ENCODE measurements at places on chromosomes 16 and 17.

GRCh38 chr16:2954656-2955381, 9.3 kb upstream of the KREMEN2 start:
- no peak for DNase-seq

- no peak for DNase-seq
Measured at GRCh38 chr17:66277191-66277590, 25.2 kb upstream of the PRKCA start.

DNA sequence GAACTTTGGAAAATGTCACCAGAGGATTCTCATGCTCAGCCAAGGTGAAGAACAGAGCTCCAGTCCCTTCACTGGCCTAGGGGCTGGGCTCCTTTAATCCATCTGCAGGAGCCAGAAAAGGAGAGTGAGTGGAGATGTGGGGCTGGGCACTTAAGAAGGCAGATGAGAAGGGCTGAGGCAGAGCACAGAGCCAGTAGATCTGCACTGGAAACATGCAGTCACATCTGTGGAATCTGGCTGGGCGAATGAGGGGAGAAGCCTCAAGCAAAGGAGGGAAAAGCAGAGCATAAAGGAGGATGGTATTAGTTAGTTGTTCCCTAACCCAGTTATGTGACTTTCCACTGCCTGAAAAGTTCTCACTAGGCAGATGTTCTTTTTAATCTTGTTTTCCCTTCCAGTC, 50.4 kb upstream of the BCAR1 start:
- no peak for DNase-seq

GRCh38 chr16:361872-362701, 8.3 kb downstream of the MRPL28 start:
- peak; percentile 35 for DNase-seq

- peak; percentile 68 for DNase-seq
Measured at GRCh38 chr17:2050300-2051060, 4.4 kb upstream of the HIC1 start.

- DNase-seq = no peak
Measured at GRCh38 chr17:50806141-50806643, 29.2 kb upstream of the WFIKKN2 start.

DNA sequence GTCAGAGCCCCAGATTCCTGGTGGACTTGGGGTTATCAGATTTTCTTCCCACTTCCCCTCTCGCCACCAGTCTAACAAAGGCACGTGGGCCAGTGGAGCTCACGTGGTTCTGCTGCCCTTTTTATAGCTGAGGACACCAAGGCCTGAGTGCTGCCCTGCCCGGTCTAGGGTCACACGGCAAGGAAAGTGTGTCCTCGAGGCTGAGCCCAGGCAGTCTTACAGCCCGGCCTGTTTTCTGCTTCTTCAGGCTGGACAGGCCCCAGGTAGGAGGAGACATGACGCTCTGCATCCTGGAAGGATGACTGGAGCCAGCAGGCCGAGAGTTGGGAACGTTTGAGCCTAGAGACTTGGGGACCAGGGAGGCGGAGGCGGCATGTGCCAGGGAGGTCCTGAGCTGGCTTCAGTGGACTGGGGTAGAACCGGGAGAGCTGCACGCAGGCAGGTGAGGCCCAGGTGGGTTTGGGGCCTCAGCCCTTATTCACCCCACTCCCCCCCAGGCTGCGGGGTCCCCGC, 3.5 kb downstream of the CTRB1 start:
- DNase-seq = no peak

DNA sequence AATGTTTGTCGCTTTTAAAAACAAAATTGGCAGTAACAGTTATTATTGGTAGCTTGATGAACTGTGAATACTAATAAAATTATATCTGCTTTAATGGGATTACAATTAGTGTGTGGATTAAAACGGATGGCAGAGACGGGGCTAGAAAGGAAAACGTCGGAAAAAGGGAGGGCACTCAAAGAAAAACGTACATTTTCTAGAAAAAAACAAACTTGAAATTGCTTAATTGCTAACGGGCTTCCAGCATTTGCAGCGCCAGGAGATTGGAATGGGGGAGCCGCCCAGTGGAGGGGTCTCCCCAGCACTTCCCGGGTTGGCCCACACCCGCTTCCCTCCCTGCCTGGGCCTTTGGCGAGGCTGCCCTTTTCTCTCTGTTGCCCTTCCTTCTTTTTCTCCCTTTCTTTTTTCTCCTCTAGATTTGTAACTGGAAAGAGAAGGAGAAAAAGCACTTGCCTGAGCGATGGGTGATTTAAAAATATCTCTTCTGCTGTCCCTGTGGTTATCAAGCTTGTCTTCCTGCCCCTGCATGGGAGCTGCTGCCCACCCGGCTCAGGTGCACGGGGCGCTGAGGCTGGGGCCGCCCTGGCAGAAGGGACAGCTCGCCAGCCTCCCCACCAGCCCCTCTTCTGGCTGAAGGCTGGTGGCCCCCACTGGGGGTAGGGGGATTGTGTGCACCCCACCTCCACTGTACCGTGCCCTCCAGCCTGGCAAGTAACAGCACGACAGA, 5.9 kb downstream of the BAHCC1 start:
- DNase-seq = no peak

DNA sequence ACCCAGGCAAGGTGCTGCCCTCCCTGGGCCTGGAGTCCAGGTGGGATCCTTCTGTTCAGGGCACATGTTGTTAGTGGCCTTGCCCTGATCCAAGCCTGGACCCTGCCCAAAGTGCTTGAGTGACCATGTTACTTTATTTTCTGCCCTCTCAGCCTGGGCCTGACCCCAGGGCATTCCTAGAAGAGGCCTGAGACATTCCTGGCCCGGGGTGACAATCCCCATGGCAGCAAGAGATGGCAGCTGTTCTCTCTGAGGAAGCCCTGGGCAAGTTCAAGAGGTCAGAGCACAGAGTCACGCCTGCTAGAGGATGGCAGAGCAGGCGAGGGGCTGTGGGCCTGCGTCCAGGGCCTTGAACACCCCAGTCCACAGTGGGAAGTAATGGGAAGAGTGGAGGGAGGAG, 5.0 kb downstream of the CDH16 start:
- DNase-seq = no peak

DNA sequence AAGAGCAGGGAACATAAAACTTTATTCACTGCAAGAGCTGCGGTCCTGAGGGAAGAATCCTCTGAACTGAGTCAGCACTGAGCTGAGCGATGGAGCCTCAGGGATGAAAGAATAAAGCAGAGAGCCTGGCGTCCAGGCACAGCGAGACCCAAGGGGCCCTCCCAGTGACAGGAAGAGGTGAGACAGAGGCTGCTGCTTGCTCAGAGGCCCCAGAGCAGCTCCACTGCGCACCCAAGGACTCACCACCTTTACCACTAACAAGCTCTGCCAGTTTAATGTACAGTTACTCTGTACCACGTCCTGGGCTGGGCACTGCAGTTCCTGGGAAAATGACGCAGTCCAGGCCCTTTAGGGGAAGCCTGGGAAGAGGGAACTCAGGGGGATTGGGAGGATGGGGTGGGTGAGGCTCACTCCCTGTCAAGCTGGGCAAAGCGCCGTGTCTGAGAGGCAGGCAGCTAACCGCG, 5.6 kb downstream of the GFAP start:
- no peak for DNase-seq

DNA sequence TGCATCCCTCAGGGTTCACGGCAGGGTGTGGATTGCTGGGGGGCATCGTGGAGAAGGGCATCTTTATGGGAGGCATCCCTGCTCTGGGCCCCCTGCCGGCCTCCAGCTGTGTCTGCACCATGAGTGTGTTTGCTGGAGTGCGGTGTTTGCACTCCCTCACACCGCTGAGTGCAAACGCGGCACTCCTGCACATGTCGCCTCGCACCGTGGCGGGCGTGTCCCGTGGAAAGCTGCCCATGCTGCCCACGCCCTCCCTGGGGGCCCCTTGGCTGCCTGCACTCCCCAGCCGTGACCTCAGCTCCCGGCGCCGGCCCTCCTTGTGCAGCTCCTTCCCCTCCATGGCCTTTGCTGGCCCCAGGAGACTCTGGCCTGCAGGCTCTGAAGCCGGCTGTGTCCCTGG, 74.6 kb upstream of the ZNF750 start:
- DNase-seq = no peak

GRCh38 chr17:79892457-79893241, 53.4 kb upstream of the CBX4 start:
- DNase-seq = no peak

GRCh38 chr17:6592173-6592572, 35.8 kb upstream of the PITPNM3 start:
- DNase-seq = no peak

DNA sequence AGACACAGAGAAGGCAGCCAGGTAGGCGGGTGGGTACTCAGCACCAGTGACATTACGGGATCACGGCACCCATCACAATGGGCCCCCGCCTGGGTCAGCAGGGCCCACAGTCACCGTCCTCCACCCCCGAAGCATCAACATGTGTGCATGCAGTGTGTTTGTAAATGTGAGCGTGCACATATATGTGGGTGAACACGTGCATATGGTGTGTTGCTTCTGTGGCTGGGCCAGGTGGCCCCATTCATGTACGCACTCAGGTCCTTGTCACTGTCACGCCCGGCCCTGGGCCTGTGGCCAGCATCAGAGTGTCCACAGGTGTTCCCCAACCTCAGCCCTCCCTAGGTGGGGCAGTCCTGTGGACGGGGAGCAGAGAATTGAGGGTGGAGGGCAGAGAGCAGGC, 37.1 kb downstream of the TNFRSF13B start:
- no peak for DNase-seq

- DNase-seq = no peak
Measured at GRCh38 chr16:14658063-14658462, 25.3 kb downstream of the BFAR start.

DNA sequence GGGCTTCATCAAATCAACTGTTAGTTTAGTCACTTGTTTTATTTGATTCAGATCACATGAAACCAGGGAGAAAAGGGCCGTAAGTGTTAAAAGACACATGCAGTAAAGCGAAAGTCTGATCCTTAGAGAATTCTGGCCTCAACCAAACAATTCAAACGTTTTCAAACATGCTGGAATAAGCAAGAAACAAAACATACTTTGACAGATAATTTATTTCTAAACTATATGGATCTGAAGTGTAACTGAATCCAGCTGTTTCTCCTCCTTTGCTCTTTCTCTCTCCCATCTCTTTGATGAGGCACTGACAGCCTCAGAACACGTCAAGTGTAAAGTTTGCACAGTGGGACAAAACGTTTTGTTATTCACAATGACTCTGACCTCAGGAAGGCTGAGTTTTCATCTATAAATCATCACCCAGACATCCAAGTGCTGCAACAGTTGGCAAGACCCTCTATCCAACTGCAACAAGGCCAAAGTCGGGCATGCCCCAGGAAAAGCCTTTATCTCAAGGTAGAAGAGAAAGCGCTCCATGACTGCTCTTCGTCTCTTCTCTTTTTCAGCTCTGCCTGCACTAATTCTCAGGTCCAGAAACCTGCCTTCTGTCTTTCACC, 267.1 kb upstream of the MYOCD start:
- DNase-seq = no peak

- DNase-seq = no peak
Measured at GRCh38 chr17:37368577-37368976, 7.2 kb upstream of the C17orf78 start.

DNA sequence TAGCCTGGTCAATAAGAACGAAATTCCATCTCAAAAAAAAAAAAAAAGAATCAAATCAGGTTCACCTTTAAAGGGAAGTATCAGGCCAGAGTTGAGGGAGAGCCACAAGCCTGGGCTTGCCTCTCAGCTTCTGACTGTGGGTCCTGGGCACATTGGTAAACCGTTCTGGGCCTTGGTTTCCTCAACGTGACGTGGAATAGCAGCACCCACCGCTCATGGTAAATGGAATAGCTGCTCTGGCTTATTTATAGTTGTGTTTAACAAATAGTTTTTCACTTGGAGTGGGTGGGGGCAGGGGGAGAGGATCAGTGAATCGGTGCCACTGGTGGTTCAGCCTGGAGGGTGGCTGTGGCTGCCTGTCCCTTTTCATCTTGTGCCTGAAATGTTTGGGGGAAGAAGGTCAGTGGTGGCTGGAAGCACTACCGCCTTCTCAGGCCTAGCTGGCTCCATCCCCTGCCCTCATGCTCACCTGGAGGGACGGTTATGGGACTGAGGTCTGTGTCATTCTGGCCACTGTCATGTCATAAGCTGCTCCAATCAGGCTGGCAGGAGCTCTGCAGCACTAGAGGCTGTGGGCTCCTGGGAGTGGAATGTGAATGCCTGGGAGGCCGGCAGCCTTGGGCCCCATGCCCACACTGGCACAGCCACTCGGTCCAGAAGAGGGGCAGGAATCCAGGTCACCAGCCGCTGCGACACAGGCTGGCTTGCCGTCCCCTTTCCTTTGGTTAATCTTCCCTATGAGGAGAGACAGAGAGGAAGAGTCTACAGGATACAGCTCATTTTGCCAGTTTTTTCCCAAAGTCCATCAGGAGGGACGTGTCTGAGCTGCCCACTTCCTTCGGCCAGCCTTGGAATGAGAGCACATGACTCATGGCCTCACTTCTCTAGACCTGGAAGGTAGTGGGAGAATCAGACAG, 27.0 kb downstream of the CCR7 start:
- DNase-seq = no peak

- DNase-seq = no peak
Measured at GRCh38 chr17:28346199-28346580, 10.6 kb downstream of the TNFAIP1 start.

GRCh38 chr17:28127196-28127595, 84.7 kb downstream of the NLK start:
- DNase-seq = no peak

DNA sequence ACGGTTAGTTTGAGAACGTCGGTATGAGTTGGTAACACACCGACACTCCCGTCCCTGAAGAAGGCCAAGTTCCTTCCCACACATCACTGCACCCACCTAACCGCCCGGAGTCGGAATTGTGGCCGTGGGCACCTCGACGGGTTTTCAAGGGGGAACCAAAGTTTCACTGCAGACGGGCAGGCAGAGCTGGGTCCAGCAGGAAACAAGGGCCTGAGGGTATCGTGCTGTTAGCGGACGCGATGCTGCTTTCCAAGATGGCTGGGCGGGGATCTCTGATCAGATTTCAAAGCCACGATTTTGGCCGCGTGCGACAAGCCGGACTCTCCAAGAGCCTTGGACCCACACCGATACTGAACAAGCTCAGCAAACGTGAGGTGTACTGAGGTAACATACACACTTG, 82.3 kb upstream of the DOC2B start:
- DNase-seq = no peak

- DNase-seq = no peak
Measured at GRCh38 chr17:45425125-45425983, 7.3 kb downstream of the ARHGAP27 start.

GRCh38 chr17:76558198-76559095, 18.6 kb downstream of the PRCD start:
- no peak for DNase-seq

GRCh38 chr17:39899215-39899614, 19.2 kb downstream of the GSDMB start:
- no peak for DNase-seq

- DNase-seq = no peak
Measured at GRCh38 chr16:24132797-24133155, 123.4 kb upstream of the CACNG3 start.

Data from hypothalamus (tissue), 51 donors.